Mucosa of descending colon (tissue), 3 donors: ENCODE measurements at places on chromosomes 4 and X. TPM values are rescaled to one million over a fixed set of nuclear protein-coding genes. Genes with fewer than 3 reads are reported as not detected.

DNA sequence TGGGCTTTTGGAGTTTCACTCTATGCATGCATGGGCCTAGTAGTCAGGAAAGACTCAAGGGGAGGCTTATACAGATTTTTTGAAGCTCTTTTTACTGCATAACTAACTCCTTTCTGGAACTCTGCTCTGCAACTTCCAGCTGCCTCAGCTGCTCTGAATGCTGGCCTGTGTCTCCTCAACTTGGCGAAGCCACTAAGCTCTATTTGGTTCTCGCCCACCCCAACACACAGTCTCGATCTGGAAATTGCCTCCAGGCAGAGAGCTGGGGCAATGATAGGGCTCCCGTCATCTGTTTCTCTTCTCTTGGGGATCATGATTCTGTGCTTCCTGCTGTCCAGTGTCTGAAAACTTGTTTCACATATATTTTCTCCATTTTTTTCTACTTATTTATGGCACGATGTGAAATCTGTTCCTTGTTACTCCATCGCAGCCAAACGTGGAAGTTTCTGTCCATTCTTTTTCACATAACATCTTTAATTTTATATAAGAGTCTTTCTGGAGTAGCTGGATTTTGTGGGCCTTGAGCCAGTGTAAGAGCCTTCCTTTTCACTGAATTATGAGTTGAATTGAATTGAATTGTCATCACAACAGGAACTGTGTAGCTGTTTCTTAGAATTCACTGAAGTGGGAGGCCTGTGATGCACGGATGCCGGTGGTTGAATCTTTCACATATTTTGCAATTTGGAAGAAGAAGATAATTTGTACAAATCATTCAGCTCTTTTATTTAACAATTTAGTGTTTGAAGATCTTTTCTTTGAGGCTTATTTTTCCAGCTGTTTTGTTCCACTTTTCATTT lies 9.0 kb downstream of the ZNF275 start:
- DNase-seq: no peak

DNA sequence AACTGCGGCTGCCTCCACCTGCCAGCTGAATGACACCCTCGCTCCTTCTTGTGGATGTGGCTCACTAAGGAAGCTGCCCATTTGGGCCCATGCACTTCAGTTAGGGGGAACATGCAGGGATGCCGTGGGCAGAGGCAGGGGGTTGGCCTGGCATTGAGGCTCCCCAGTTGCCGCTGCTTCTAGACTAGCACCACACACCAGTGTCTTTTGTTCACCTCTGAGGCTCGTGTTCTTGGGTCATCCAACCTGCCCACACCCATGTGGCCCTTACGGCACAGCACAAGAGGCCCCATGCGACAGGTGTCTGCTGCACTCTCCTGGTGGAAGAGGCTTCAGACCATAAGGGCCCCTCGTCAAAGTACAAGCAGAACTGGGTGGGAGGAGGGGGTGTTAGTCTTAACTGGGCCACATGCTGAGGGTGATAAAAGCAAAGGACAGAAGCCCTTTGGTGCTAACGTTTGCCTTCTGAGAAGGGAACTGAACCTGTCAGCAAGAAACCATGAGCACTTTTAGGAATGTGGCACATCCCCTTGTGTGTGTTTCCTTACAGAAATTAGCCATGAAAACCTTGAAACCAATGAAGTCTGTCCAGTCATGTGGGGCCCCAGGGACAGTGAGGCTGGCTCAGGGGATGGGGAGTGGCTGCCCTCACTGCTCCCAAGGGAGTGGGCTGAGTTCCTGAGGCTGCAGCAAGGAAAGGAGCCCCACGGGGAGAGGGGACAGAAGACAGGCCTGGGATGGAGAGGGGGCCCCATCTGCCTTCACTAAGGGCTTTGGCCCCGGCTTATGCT lies 39.2 kb downstream of the MAP7D3 start:
- DNase-seq: no peak

DNA sequence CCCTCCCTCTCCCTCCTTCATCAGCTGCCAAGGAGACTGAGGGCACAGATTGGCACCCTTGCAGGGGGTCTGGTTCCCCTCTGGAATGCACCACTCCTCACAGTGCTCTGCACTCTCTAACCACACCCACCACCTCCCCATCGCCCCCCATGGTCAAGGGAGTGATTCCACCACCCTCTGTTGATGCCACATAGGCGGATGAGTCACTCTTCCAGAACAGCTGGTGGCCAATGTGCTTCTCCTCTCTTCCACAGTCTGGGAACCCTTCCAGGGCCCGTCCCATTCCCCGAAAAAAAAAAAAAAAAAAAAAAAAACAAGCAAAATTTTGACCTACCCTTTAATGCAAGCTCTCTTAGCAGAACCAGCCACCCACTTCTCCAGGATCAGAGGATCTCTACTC lies 341.3 kb upstream of the KLF3 start:
- no peak for DNase-seq

DNA sequence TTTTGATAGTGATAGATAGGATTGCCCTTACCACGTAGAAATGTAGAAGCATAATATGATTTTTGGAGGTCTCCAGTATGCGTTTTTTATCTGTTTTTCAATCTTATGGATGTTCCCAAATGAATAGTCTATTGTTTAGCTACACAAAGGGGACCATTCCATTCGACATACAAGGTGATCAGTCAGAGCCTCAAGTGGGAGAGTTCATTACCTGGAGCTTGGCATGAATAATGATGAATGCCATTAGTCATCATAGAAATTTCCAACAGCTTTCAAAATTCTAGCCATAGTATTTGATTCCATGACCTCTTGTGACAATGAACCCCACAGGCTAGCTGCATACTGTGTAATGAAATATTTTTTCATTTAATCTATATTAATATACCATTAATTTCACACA lies 123.6 kb downstream of the PDHA2 start:
- no peak for DNase-seq

DNA sequence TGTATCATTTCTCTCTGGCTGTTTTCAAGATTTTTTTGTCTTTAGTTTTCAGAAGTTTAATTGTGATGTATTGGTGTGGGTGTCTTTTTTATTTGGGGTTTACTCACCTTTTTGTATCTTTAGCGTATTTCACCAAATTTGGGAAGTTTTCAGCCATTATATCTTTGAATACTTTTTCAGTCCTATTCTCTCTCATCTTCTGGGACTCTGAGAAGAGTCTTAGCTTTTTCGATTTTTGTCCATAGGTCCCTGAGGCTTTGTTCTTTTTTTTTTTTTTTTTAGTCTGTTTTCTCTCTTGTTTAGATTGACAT lies 23.8 kb downstream of the KDM6A start:
- no peak for DNase-seq

- DNase-seq: no peak
Observed at GRCh38 chrX:13026877-13027652, 17.4 kb downstream of the FAM9C start.

DNA sequence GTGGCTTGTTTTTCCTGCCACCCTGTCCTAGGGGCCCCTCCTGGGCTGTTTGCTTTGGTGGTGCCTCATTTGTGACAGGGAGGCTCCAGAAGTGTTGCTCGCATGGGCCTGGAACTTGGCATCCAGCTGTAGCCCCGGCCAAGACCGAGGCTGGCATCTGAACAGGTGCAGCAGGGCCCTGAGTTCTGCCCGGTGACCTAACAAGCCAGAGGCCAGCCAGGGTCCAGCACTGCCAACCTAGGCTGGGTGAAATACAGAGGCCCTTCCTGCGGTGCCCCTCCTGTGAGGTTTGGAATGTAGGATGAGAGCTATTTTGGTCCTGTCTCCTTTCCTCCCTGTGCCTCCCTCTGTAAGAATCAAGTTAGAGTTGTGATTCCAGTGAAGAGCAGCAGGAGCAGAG lies 58.5 kb downstream of the STARD8 start:
- no peak for DNase-seq

- no peak for DNase-seq
Observed at GRCh38 chrX:78706071-78706470, 41.4 kb upstream of the LPAR4 start.

DNA sequence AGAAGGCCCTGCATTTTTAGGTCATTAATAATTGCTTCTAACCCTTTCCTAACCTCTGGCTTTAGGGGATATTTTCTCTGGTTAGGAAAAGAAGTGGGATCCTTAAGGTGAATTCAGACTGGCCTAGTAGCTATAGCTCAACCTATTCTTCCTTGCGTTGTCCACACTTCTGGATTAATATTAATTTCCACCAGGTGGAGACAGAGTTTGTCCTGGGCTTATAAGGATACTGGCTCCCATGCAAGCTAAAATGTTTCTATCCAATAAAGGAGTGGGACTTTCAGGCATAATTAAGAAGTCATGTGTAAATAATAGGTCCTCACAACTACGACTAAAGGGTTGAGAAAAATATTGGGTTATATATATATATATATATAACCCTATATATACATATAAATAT lies 860.0 kb upstream of the POU3F4 start:
- DNase-seq: no peak

DNA sequence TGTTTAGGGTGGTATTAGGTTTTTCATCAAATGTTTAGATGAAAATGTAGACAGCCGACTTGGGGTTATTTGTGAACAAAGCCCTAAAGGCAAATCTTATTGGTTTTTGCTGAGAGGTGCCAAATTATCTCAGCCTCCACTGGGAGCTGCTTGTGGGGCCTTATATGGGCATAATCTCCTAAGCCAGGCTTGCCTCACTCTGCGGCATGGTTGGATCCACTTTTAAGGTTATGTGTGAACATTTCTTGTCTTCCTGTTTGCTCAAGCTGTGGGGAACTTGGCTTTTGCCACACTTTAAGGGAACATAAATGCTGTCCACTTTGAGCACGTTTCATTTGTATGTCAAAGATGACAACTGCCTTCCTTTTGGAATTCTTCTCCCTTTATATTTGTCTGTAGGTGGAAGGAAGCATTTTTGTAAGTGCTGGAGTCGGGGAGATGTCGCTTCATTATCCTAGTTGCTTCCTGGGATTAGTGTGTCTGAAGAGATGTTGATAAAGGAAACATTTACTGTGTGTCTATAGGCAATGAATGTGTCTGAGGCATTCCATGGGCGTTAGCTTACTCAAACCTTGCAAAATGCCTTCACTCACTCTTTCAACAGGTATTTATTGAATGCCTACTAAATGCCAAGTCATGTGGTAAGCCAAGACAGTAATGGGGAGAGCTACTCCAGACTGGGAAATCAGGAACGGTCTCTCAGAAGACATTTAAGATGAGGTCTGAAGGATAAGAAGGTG lies 78.3 kb downstream of the SLC9A6 start:
- no peak for DNase-seq

- peak; percentile 72 for DNase-seq
Observed at GRCh38 chr4:56821381-56822243, at the start of gene SPINK2. Gene SPINK2, minus strand, starts transcription at chr4:56821701. Its CDS starts 39 bp downstream, at chr4:56821662.

DNA sequence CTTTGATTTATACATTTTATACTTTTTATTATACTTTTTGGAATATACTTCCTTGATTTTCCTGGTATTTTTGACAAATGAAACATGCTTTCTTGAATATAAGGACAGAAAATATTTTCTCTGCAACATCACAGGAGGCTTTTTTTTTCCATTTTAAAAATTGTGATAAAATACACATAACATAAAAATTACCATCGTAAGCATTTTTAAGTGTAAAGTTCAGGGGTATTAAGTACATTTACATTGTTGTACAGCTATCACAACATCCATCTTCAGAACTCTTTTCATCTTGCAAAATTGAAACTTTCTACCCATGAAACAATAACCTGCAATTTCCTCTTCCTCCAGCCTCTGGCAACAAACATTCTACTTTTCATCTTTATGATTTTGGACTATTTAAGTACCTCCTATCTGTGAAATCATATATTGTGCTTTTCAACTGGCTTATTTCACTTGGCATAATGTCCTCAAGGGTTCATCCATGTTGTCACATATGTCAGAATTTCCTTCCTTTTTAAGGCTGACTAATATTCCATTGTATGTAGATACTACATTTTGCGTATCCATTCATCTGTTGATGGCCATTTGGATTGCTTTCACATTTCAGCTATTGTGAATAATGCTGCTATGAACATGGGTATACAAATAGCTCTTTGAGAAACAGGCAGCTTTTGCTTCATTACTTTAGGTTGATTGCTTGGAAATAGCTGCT lies 412.6 kb downstream of the RAPGEF2 start:
- DNase-seq: no peak

DNA sequence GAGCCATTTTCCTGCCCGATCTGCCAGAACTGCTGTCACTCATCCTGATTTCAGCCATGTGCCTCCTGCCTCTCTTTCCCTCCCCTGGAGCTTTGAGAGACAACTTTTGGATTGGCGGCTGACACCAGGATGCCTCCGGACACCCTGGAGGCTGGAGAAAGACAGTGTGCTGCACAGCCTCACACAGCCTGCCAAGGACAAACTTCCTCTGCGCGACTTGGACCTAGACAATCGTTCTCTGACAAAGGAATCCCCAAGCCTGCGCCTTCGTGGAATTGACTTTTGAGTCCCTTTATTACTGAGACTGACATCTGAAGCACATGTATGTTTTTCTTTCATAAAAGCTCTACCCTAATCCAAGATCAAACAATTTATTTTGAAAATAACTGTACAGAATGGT lies 10.8 kb upstream of the LDB2 start:
- DNase-seq: no peak

DNA sequence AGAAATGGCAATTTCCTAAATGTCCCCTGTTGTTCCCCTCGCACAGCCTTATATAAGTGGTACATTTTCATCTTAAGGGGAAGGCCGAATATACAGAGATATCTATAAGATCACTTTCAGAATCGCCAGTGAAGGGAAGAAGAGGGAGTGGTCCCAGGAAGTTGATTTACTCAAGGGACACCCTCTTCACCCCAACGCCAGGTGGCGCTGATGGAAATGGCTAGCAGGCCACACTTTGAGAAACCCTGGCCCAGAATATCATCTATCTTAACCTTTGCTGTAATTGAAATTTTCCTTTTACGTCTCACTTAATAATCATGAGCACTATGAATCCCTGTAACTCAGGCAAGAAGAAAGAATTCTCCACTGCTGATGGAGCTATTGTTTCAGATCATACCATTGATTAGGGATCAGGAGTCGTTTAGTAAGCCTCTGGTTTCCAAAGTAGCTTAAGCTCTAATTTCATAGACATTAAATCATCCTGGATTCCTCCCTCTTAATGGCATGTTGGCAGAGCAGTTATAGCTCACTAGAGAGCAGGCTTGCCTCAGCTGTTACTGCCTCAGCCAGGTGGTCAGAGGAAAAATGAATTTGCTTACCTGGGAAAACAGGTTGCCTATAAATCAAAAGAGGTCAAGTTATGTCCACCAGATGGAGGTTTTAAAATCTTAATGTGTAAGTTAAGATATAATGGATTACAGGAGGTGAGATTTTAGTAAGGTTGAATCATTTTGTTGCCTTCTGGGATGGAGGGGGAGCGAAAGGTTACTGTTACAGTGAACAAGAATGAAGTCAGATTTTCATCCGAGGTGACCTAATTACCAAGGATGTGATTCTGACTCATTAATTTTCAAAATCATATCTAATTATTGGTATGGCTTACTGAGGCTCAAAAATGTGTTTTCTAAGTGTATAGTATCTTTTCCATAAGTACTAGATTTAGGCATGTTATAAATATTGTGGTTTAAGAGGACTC lies 941.2 kb upstream of the TENM3 start:
- DNase-seq: peak; percentile 79

- DNase-seq: no peak
Observed at GRCh38 chr4:37516057-37516775, 170.0 kb downstream of the RELL1 start.

- DNase-seq: no peak
Observed at GRCh38 chr4:3091464-3091863, 17.0 kb downstream of the HTT start.

GRCh38 chrX:77945910-77946545 lies 23.4 kb downstream of the PGAM4 start:
- DNase-seq: no peak

TRIML2 gene
- total RNA-seq: not detected

CSAG3 gene
- not detected for total RNA-seq

RAB41 gene
- 0.29 TPM for total RNA-seq

HSFX3 gene
- not detected for total RNA-seq

COX18 gene
- total RNA-seq: 12.2 TPM

SOX3 gene
- total RNA-seq: not detected

SPANXC gene
- total RNA-seq: not detected

TRO gene
- total RNA-seq: 0.67 TPM

ADRA2C gene
- total RNA-seq: 2.3 TPM
